ENCODE measurements at places on chromosomes 3 and 15.

DNA sequence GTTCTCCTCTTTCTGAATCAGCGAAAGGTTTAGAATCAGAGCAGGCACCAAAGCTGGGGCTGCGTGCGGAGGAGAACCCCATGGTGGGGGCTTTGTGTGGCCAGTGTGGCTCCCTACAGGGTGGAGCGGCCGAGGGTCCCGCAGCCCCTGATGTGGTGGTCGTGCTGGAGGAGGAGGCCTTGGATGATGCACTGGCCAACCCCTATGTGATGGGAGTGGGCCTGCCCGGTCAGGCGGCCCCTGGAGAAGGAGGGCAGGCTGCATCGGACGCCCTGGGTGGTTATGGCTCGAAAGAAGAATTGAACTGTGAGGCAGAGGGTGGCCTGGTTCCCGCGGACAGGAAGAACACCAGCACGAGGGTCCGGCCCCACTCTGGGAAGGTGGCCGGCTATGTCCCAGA, 1.4 kb downstream of the FGD5 start:
- no peak for DNase-seq

DNA sequence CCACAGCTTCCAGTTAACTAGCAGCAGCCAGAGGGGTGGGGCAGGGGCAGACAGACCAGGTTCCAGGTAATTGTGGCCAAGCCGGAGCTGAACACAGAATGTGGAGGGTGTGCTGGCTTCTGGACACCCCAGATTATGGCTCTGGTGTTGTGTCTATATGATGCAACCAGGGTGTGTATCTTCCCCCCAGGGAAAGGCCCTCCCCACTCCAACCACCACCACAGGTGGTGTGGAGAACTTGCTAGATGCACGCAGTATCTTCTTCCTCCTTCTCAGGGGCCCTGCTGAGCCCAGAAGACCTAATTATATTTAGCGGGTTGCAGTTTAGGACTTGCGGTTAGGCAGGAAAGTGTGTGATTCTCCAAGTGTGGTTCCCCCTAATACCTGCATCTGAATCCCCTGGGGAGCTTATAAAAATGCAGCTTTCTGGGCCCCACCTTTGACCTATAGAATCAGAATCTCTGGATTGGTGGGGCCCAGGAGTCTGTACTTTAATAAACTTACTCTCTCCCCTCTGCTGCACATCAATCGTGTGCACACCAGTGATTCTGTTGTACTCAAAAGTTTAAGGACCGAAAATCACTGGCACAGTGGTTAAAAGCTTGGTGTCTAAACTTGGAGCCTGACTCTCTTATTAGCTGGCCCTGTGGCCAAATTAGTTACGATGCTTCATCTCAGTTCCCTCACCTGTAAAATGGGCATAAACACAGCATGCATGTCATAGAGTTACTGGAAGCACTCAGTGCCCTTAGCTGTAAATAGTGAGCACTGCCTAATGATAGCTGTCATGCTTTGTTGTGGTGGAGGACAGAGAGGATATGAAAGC, 379.1 kb upstream of the PROK2 start:
- no peak for DNase-seq

- no peak for DNase-seq
These were observed 9.3 kb downstream of the FOXL2 start for GRCh38 chr3:138937690-138938055.

GRCh38 chr15:99826157-99826780, 93.0 kb upstream of the LYSMD4 start:
- DNase-seq = no peak

GRCh38 chr15:78399091-78399490, 38.9 kb upstream of the IREB2 start:
- DNase-seq = no peak

GRCh38 chr3:82773207-82773606, 1011.8 kb upstream of the GBE1 start:
- DNase-seq = no peak

GRCh38 chr3:135239615-135239884, 444.5 kb downstream of the EPHB1 start:
- no peak for DNase-seq

- DNase-seq = peak; percentile 2
These were observed 188.6 kb downstream of the CHL1 start for GRCh38 chr3:385151-385550.

GRCh38 chr15:45456212-45457106, 66.1 kb downstream of the SLC30A4 start:
- DNase-seq = peak; percentile 100

- no peak for DNase-seq
These were observed 188.1 kb upstream of the NSMCE3 start for GRCh38 chr15:29457729-29458128.

- no peak for DNase-seq
These were observed 49.3 kb upstream of the ABHD10 start for GRCh38 chr3:111929484-111929883.

GRCh38 chr3:177515786-177516157, 318.5 kb upstream of the TBL1XR1 start:
- DNase-seq = no peak

- DNase-seq = no peak
These were observed 74.7 kb downstream of the DZIP3 start for GRCh38 chr3:108664266-108664665.

DNA sequence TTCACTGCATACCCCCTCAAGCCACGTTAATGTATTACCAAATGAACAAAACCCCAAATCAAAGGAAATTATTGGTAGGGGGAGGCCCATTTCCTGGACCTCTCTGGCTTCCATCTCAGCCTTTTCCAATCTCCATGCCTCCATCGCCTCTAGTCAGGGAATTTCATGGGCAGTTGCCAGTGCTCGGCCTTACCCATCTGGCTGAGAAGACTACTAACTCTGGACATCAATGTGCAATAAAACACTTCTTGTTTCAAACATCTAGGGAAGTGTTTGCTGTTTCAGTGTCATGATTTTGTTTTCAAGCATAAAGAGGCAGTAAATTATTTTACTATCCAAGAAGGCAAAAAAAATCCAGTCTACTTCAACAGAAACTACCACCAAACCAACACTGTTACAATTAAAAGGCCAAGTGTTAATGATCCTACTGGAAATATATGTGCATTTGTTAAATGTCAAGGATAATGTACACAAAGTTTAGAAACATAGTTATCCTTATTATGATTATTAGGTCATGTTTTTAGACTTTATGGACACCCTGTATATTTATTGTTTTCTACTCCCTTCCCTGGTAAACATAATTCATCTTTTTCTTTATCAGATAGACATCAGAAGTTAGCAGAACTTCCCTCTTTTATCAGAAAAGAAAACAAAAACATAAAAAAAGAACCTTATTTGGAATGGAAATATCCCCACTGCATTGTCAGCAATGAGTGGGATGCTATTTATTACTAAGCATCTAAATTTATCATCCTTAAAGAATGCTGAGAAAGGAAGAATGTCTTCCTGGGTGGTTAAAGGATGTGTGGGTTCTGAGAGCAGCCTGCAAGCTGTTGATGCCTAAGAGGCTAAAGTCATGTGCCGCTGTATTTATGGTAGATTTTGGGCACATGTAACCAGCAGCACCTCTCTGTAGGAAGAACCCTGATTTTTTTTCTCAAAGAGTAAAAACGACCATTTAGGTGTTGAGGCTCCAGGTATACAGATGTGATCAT, 15.2 kb downstream of the LDHAL6B start:
- DNase-seq = peak; percentile 76

GRCh38 chr15:83305704-83306291, 21.3 kb upstream of the BNC1 start:
- no peak for DNase-seq

DNA sequence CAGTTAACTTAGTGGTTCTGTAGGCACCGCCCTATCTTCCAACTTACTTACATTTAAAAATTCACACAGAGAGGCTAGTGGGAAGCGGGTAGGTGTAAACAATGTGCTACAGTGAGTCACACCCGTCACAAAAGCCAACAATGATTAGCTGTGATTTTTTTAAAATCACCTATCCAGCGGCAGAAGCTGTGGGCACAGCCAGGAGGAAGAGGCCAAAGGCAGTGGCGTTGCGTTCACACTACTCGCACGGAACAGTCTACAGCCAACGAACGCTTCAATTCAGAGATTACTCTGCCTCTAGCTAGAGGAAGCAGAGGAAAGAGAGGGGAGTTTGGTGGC, 2.5 kb upstream of the NLGN1 start:
- no peak for DNase-seq

DNA sequence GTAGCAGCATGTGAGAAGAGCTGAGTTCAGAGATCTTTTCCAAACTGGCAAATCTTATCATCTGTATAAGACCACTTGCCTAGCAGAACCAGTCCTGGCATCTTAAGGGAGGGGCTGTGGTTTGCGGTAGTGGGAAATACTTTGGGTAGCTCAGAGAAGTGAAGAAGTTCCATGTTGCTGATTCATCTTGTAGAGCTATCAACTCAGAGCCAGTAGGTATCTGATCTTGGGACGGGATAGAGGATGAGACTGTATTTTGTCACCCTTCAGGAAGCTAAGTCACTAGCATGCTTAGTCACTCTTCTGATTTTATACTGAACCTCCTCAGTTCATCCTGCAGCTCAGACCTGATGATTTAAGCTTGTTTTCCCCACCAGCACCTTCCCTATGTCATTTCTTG, 211.4 kb downstream of the NR1D2 start:
- peak; percentile 67 for DNase-seq

DNA sequence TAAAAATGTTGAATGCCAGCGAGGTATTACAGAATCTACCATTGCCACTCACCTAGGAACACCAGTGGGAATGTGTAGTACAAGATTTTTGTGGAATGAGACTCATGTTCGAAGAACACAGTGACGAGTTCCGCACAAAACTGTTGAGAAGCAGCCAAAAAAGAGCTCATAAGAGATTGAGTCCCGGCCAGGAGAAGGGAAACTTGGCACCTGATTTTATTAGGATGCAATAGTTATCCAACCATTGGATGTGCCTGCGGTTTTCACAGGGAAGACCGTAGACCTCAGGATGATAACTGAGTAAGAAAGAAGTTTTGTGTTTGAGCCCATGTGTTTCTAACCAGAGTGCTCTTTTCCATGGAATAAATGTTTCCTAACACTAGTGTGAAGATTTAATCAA, 88.9 kb downstream of the PTPRG start:
- DNase-seq = no peak

- no peak for DNase-seq
These were observed 198.4 kb upstream of the LRRN1 start for GRCh38 chr3:3600665-3601340.

DNA sequence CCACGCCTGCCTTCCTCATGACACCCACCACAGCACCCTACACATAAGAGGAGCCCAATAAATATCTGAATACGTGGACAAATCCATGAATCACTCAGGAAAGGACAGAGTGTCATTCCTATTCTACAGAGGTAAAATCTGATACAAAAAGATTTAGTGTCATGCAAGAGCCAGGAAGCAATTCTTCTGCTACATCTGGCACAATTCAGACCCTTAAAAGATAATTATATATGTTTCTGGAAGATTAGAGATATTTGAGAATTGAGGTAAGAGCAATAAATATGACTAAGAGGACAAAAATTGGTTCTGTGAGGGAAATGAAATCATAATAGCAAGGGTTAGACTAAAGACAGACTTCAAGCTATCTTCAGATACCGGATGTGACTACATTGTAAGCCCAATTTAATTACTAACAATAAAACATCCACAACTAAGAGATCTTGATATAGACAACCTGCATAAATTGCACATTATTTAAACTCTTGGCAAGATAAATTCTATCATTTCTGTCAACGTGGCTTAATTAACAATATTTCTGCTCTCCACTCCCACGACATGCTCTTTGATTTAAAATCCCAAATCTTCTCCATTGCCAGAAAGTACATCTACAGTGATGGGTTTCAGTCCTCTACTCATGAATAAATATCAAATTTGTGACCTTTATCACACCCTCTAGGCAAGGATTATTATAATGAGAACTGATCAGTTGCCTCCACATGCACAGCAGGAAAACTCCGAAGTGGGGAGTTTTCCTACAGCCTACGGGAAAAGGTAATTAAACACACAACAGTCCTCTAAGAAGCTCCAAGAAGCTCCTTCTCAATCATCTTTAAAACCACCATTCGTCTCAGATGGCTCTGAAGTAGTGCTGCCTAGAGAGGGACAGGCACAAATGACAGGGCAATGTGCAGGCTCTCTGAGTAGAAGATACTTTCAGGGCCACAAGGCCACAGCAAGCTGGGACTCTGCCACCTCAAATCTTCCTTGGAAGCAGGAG, 32.6 kb downstream of the MB21D2 start:
- no peak for DNase-seq

- DNase-seq = no peak
These were observed 20.6 kb upstream of the RFTN1 start for GRCh38 chr3:16533928-16534574.

DNA sequence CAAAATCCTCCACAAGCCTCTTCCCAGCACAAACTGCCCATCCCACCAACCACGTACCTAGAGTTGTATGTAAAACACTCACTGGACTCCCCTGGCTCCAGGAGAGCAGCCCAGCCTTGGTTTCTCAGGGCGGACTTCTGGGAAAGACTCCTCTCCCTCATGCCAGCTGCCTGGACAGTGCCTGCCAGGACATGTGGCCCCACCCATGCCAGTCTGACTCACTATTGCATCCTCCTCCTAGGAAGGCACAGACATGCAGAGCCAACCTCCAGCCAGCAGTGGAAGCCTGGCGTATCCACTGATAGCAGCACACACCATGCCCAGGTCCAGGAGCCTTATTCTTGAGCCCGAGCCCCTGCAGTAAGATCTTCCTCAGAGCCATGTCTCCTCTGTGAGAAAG, 8.6 kb downstream of the PKM start:
- no peak for DNase-seq

DNA sequence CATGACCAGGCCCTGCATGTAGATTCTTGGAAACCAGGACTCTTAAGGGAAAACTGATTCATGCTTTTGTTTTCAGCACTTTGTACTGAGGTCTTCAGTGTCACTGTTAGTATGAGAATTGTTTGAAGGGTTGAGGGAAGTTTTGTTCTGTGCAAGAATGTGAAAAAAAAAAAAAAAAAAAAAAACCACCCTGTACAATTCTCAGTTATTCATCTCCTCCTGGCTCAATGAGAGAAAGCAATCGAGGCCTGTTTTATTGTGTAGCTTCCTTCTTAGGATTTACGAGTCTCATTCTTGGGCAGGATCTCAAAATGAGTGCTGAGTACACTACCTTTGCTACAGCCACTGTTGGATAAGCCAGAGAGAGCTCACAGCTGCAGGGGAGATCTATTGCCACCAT, 469.5 kb downstream of the CNTN4 start:
- no peak for DNase-seq

GRCh38 chr3:100396967-100397366, 3.9 kb downstream of the TOMM70 start:
- DNase-seq = no peak

GRCh38 chr15:100001405-100001804, 268.2 kb upstream of the LYSMD4 start:
- DNase-seq = no peak

GRCh38 chr3:99842826-99843589, 25.3 kb downstream of the CMSS1 start:
- DNase-seq = no peak

- no peak for DNase-seq
These were observed 29.2 kb upstream of the PLA2G4D start for GRCh38 chr15:42123546-42123945.

- peak; percentile 3 for DNase-seq
These were observed 81.3 kb upstream of the RGMA start for GRCh38 chr15:93170329-93170728.

- no peak for DNase-seq
These were observed 51.1 kb downstream of the MEF2A start for GRCh38 chr15:99616773-99617342.

All from brain microvascular endothelial cell (primary cell).